ENCODE measurements at places on chromosomes 6 and 20. TPM values are rescaled to one million over a fixed set of nuclear protein-coding genes. Genes with fewer than 3 reads are reported as not detected.

The FAM83D gene
- total RNA-seq: 76.7 TPM

- DNase-seq: no peak
These were observed 10.0 kb downstream of the TXNDC5 start for GRCh38 chr6:7900621-7901020.

The TRIM38 gene
- 0.25 TPM for total RNA-seq

DNA sequence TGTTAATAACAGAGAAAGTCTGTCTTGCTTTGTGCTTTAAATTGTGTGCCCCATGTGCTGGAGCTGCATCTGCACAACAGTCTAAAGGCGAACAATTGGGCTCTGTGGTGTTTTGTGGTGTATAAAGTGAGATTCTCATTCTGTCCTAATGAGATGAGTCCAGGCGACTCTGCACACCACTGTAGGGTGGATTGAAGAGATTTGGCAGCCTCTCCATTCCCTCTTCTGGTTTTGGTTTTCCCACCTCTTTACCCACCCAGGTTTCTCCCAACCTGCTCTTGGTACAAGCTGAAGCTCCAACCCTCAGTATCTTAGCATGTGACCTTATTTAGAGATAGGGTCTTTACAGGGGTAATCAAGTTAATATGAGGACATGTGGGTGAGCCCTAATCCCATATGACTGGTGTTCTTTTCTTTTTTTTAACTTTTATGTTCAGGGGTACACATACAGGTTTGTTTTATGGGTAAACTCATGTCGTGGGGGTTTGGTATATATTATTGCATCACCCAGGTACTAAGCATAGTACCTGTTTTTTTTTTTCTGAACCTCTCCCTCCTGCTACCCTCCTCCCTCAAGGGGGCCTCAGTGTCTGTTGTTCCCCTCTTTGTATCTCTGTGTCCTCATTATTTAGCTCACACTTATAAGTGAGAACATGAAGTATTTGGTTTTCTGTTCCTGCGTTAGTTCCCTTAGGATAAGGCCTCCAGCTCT lies 217.6 kb upstream of the DTNBP1 start:
- DNase-seq: no peak

The TGM3 gene
- total RNA-seq: 0.31 TPM

GRCh38 chr6:40642190-40642589 lies 55.0 kb upstream of the LRFN2 start:
- DNase-seq: no peak
